Esophagus mucosa (tissue), 1 donor: ENCODE measurements at places on chromosomes 11 and 22. TPM values are rescaled to one million over a fixed set of nuclear protein-coding genes. Genes with fewer than 3 reads are reported as not detected.

DNA sequence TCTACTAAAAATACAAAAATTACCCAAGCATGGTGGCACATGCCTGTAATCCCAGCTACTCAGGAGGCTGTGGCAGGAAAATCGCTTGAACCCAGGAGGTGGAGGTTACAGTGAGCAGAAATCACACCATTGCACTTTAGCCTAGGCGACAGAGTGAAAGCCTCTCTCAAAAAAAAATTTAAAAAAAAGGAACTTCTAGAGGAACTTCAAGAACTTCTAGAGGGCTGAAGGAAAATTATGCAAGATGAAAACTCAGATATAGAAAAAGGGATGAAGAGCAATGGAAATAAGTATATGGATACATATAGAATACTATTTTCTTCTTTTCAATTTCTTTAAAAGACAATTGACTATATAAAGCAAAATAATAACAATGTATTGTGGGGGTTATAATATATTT is 51.2 kb upstream of the PRR5 start:
- no peak for ATAC-seq

DNA sequence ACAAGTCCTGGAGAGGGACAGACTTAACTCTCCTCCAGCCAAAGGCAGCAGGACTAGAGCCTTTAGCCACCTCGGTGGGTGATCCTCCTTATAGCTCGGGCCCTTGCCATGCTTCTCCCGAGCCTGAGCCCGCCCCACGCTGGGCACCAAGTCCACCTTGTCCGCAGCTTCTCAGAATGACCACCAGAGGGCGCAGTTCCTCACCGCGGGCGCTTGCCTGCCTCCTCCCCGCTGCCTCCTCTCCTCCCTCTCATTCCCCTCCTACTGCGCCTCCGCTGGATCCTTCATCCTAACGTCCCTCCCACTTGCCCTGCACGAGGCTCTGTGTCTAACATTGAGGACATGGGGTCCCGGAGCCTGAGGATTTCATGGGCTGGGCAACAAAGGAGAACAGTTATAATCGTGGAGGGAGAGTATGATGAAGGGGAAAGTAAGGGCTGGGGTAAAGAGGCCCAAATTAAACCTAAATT is 11.3 kb upstream of the MOGAT2 start:
- peak; percentile 83 for ATAC-seq

- no peak for ATAC-seq
These were observed 3.4 kb upstream of the DPP3 start for GRCh38 chr11:66476841-66477251.

GRCh38 chr22:22865311-22866072 is 22.1 kb upstream of the IGLL5 start:
- ATAC-seq: no peak

- peak; percentile 71 for ATAC-seq
These were observed 27.1 kb downstream of the SDHD start for GRCh38 chr11:112113539-112114457.

- no peak for ATAC-seq
These were observed 2.2 kb downstream of the CPT1B start for GRCh38 chr22:50576070-50576469.

DNA sequence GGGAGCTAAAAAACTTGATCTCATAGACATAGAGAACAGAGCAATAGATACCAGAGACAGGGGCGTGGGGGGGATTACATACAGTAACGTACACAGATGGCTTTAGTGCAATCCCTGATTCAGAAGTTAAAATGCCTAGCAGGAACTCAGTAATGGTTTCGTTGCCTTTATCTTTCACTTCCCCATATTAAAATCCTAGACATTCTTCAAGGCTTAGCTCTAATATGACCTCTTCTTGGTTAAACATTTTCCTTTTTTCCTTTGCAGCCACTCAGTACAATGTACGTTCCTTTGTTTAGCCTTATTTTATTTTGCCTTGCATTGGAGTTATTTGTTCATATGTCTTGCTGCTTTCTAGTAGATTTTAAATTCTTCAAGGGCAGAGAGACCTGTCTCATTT is 104.9 kb downstream of the C11orf87 start:
- ATAC-seq: no peak

Gene OR2D2
- total RNA-seq: 0.20 TPM

Gene MOV10L1
- 0.12 TPM for total RNA-seq

Gene OTOG
- total RNA-seq: not detected

- ATAC-seq: no peak
These were observed 890.5 kb downstream of the BRD1 start for GRCh38 chr22:48937032-48937639.

Gene SAA1
- 56.2 TPM for total RNA-seq

GRCh38 chr22:42644422-42645340 is 4.3 kb upstream of the ATP5MGL start:
- no peak for ATAC-seq

GRCh38 chr11:69211920-69212797 is 56.4 kb downstream of the SMIM38 start:
- ATAC-seq: no peak

- no peak for ATAC-seq
These were observed 10.8 kb downstream of the SLC22A24 start for GRCh38 chr11:63132985-63133775.

Gene SLC22A8
- not detected for total RNA-seq

GRCh38 chr22:27250886-27251285 is 550.7 kb downstream of the MN1 start:
- ATAC-seq: no peak

Gene TMPRSS5
- total RNA-seq: 0.40 TPM

GRCh38 chr22:50339945-50340879 is 2.9 kb upstream of the PPP6R2 start:
- no peak for ATAC-seq

DNA sequence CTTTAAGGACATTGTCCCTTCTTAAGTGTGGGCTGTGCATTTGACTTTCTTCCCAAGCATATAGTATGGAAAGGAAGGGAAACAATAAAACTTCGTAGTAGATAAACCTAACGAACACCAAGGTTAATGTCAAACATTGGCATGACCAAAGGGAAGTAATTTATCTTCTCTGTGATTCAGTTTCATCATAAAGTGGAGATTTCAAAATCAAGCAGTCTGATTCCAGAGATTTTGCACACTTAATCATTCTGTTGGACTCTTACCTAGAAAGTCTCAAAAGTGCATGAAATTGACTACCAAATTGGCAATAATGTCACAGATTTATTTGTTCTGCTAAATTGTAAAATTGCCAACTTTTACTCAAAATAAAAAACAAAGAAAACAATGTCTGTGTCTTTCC is 559.7 kb downstream of the JRKL start:
- no peak for ATAC-seq

Gene SSTR3
- total RNA-seq: not detected

Gene CD59
- 319 TPM for total RNA-seq

Gene KCNQ1
- 1.6 TPM for total RNA-seq
